Activated CD8-positive, alpha-beta memory T cell treated with anti-CD3 and anti-CD28 coated beads, Interleukin-2, amount 10 ng/mL, durations not matched to agents 7 days and 5 days (primary cell): ENCODE measurements at places on chromosomes 12 and 14.

GRCh38 chr12:92062539-92063493, 82.8 kb downstream of the BTG1 start:
- DNase-seq = no peak

DNA sequence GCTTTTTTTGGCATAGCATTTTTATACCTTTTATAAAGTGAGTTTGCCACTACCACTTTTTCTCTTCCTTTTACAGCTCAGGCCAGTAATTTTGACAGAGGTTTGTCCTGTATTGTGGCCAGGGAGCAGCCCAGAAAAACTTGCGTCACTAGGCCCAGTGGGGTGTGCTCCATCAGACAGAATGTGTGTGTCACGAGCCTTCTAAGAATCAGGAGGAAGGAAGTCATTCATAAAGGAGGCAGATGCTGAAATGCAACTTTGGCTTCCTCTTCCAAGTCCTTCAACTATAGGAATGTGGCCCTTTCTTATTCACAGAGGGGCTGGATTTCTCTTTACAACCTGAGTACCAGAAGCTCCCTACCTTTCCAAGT, 10.1 kb upstream of the RAB35 start:
- DNase-seq = no peak

DNA sequence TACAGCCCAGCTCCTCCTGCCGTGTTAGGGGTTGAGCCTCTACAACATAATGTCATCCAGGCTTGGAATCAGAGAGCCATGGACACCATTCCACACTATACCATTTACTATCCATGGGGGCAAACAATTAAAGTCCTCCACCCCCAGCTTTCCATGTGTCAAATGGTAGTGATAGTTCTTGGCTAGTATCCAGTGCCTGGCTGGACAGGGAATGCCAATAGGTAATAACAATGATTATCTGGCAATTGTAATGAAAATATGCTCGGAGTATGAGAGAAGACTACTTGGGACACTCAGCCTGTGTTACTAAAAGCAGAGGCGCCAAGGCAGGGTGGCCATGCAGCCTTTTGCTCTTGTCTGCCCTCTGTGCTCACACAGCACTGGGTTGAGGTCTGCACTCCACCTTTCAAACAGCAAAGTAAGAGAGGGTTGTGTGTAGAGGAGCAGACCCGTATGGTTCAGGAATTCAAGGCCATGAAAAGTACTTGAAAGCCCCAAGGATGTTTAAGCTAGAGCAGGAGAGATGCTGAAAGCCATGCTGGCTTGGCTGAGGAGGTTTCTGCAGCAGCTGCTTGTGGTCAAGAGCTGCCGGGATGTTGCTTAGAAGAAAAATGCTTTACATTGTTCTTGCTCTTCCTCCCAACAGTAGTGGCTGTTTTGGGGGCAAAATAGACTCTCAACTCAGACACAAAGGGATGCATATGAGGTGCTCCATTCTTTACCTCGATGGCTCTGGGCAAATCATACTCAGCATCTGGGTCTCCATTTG, 10.6 kb downstream of the SERPINA3 start:
- DNase-seq = no peak

DNA sequence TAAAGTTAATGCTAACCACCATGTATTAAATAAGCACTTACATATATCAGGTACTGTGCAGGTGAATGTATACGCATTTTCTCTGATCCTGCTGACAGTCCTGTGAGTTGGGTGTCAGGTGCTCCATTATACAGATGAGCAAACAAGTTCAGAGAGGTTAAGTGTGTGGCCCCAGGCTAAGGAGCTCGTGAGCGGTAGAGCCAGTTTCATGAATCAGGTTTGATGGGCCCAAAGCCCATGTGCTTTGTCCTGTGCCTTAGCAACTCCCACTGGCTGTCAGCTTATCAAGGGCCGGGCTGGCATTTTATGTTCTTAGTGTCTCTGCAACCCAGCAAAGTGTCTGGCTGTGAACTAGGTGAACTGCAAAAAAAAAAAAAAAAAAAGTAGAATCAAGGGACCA, 701.2 kb upstream of the TBX3 start:
- no peak for DNase-seq

- no peak for DNase-seq
Observed at GRCh38 chr14:90109858-90110257, 48.1 kb downstream of the KCNK13 start.

GRCh38 chr14:74441113-74441512, 15.1 kb upstream of the SYNDIG1L start:
- DNase-seq = no peak

DNA sequence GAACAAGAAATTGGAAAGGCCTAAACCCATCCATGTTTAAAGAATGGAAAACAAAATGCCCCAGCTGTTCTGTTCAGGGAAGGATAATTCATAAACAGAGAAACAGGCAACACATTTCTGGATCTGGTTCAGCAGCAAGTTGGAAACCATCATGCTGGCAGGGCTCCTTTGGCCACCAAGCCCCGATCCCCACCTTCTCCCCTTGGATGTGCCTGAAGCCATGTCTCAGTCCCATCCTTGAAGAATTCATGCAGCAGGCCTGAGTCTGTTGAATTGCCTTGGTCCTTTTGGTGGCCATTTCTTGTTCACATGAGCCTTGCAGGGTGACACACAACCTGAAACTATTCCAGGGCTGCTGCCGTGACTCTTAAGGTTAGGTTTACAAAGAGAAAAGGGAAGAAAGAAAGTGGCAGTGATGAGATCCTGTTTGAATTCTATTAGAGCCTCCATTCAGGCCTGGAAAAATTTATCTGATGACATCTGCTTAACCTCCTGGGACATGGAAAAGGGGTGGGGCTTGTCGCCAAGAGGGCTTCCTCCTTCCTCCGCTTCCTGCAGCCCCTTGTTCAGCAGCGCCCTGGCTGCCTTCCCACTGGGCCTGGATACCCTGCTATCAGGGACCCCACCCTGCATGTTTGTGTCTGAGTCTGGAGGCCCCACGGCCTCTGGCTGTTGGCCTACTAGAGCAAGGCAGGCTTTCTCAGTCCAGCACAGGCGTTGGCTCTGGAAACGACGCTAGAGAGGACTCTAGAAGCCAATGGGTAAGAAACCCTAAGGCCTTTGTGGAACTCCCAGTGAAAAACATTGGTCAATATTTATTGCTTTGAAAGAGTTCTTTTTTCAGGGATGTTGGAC, 341.9 kb downstream of the C12orf75 start:
- DNase-seq = no peak

DNA sequence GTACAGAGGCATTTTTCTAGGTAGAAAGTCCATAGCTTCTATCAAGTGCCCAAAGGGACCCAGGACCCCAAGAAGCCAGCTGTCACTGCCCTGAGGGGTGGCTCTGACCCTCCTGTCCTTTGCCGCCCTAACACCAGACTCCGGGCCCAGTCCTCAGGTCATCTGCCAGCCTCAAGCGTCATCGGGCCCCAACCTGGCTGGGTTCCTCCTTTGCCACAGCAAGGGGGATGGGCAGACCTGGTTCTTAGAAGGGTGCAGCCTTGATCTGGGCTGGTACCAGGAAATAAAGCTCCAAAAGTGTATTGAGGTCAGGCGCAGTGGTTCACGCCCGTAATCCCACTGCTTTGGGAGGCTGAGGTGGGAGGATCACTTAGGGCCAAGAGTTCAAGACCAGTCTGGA, 27.1 kb upstream of the FAM222A start:
- DNase-seq = no peak

DNA sequence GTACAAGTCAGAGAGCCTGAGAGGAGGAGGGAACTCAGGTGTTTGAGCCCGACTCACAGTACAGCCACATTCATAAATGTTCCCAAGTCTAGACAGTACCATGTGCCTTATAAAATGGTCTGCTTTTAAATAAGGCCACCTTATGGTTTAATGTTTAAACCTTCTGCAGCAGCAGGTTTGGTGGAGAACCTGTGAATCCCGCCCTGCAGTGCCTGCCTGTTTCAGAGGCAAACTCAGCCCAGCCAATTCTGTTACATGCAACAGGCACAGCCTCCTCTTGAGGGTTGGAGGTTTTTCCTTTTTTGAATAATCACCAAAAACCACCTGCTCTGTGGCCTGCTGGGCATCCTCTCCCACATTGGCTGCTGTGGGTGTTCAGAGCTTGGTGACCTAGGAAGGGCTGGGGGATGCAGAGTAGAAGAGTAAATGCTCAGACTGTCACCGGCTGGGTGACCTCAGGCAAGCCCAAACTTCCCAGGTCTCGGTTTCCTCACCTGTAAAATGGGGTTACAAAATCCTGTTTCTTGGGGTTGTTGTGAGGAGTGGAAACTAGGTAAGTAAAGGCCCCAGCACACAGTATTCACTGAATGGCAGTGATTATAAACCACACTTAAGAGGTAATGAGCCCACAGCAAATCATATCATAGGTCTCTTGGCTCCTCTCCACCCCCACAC, 28.0 kb downstream of the NUAK1 start:
- no peak for DNase-seq

- no peak for DNase-seq
Observed at GRCh38 chr14:60273956-60274355, 24.9 kb downstream of the PPM1A start.

- DNase-seq = no peak
Observed at GRCh38 chr12:8011331-8011730, 21.2 kb upstream of the FOXJ2 start.

DNA sequence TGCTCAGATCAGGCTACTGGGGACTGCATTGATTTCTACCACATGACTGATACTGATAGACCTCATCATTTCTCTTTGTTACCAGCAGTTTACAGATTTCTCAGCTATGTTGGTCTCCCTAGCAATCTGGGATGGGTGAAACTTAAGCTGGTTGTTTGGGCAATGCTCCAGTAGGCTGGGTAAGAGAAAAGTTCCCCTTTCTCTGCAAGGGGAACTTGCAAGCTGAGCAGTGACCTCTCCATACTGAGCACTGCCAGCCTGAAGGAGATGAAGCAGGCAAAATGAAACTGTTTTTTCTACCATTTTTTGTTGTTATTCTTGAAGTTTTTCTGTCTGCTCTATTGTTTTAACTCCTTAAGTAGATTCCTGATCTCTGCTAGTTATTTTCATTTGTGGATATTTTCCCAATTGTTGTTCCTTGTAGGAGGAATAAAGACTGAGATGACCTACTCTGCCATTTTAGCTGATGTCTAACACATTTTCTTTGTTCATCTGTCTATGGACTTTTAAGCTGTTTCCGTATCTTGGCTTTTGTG, 1.3 kb upstream of the OR4M1 start:
- DNase-seq = no peak

GRCh38 chr14:70567791-70568190, 32.7 kb downstream of the MED6 start:
- DNase-seq = peak; percentile 59

DNA sequence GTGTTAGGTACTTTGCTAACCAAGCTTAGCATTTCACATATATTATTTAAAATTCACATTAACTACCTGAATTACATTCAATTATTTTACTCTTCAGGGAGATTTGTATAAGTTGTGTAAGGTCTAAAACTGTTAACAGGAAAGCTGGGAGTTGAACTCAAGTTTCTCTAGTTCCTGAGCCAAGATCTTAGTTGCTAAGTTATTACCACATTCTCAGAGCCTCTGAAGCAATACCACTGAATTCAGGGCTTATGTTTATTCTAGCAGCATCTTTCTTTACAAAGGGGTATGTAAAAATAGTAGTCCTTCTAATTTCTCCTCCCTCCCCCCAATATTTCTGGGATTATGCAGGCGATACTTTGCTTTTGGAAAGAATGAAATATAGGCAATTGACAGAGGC, 786.8 kb downstream of the DIO2 start:
- DNase-seq = no peak

DNA sequence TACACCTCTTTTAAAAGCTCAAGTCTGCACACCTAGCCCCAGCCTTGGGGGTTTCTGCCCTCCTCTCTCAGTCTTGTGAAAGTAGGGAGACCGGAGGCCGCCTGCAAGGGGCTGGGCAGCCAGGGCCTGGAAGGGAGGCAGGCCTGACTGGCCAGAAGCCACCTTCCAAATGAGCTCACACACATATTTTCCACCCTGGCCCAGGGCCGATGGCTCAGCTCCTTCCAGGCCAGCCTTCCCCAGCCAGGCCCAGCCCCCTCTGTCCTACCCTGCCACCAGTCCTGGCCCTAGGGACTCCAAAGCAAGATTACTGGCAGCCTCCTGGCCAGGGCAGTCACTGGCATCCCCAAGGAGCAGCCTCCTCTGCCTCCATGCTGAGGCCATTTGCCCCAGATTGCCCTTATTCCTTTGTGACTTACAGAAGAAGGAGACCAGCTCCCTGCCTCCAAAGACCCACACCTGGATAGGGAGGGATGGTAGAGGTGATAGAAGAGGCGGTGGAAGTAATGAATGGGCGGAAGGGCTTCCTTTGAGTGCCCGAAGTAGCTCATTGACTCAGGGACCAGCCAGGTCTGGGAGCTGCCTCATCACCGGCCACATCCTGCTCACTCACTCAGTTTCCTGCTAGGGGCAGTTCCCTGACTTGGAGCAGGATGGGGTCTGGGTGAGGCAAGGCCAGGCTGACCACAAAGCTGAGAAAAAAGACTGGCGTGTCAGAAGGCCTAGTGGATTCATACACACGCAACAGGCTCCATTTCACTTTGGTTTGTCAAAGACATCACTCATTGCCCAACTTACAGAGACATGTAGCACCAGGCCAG, 14.8 kb downstream of the MMP14 start:
- DNase-seq = peak; percentile 86

DNA sequence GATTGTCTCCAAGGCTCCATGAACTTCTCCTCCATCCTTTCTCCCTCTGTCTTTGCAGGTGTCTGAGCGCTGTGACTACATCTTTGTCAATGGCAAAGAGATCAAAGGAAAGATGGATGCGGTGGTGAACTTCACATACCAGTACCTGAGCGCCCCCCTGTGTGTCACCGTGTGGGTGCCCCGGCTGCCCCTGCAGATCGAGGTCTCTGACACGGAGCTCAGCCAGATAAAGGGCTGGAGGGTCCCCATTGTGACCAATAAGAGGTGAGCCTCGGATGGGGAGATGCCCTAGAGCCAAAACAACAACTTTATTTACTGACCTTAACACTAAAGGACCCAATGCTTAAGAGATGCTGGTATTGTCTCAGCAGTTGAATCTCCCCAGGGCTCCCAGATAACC, 130.0 kb downstream of the SLC15A4 start:
- DNase-seq = no peak
